Testis (tissue), 5 donors: ENCODE measurements at places on chromosomes 3 and 15.

- peak; percentile 45 for DNase-seq
Measured at GRCh38 chr15:92714077-92714476, 58.5 kb upstream of the FAM174B start.

- DNase-seq = peak; percentile 60
Measured at GRCh38 chr15:75840659-75841058, 2.6 kb upstream of the UBE2Q2 start.

DNA sequence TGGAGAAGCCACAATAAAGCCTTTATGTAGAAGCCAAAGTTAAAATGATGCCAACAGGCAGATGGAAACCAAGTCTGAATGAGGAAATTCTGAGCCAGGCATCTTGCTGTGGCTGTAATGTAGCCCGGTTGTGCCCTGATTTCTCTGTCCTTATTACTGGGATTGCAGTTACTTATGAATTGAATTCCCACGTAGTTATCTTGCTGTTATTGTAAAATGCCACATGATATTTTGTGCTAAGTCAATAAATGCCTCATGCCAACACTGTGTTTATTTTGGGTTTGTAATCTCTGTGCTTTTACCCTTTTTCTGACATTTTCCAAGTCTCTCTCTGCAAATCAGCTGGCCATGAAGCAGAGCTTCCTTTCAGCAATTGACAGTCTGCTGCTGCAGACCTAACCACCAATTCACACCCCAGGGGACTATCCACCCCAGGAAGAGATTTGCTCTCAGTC, 486.1 kb upstream of the GOLIM4 start:
- DNase-seq = no peak

- DNase-seq = no peak
Measured at GRCh38 chr3:69878254-69878653, 121.3 kb upstream of the SAMMSON start.

DNA sequence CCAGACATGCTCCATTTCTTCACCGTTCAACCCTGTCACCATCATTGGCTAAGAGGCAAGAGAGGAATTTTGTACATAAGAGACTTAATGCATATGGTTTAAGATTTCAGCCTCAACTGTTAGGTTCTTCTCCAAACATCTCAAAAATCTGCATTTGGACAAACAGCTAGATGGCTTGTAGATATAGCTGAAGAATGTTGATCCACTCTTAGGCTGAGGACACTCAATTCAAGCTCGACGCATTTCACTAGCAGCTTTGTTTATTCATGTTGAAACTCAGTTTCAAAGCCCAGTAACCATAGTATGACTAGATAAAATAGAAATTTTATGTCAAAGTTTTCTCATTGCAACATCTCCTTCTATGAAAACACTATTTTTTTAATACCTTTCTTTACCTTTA, 208.2 kb downstream of the THRB start:
- DNase-seq = no peak
